ENCODE measurements at places on chromosomes 1 and 21.

DNA sequence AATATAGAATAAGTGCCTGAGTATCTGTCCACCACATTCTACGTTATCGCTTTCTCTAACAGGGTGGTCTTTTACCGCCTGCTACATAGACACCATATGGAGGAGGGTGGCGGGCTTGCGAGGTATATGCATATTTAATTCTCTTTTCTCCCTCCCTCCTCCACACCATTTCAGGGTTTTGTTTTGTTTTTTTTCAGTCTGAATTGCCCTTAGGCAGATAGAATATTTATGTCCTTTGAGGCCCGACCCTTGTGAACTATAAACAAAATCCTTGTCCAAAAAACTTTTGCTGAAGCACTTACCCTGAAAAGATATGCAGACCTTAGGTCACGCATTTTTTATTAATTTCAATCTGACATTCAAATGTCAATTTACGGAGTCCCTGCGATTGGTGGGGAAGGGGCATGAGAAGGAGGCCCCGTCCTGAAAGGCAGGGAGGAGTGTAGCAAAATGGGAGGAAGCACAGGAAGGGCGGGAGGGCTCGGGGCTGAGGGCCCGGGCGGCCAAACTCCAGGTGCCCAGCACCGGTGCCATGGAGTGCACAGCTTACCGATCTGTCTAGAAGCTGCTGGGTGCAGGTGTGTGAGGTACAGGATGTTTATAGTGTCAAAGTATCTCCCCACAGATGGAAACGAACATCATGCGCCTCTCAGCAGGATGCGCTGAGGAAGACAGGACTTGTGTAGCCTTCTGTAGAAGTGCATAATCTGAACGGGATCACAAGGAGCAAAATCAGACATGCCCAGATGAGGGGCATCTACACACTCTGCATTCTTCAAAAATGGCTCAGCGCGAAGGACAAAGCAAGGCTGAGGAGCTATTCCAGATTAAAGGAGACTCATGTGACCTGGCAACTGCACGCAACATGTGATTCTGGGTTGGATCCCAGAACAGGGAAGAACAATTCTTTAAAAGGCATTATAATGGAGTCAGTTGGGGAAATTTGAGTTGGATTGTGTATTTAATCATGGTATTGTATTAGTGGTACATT lies 68.8 kb upstream of the LYST start:
- DNase-seq, result no peak

DNA sequence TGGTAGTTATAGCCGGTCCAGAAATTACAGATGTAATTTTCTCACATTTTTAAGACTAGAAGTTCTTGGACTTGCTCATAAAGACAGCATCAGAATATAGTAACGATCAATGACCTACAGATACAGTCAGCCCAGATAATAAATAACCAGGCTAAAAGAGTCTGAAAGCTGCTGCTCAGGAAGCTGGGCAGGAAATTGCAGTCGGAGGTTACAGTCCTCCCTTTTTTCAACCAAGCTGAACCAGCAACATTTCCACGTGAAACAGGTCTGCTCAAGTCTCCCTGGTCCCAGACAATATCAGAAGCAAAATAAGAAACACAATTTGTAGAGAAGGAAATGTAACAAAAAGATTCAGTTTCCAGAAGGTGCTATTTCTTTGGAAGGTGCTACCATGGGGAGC lies 457.4 kb downstream of the SIPA1L2 start:
- DNase-seq, result no peak

GRCh38 chr1:201703621-201704438 lies 125.1 kb upstream of the IPO9 start:
- peak; percentile 53 for DNase-seq

GRCh38 chr1:31054349-31054748 lies 11.2 kb downstream of the PUM1 start:
- no peak for DNase-seq

DNA sequence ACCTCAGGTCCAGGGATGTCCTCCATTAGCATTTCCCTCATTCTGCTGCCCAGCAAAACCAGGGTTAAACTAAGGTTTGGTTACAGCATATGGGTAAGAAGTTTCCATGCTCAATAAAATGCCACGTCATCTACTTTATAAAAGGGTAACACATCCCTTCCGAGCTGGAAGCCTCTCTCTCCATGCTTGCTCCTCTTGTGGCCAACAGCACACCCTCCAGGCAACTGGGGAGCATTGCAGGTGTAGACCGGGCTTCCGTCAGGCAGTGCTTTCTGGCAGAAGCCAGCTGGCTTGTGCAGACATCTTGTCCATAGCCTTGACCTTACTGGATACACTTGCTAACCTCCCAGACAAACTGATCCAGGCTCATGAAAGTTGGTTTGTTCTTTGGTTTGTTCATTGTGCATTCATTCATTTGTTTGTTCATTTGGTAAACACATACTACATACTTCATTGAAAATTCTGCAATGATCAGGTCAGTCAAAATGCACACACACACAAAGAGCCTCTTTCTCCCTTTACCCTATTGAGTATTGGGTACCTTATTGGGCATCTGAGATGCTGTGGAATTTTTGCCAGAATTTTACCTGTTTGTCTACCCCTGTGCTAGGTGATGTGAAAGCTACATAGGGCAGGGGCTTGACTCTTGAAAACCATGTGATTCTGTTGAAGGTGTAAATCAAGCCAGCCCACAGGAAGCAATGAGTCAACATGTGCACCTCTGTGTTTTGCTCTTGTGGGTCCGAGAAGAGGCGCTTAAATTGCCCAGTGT lies 422.8 kb downstream of the CAMTA1 start:
- no peak for DNase-seq

DNA sequence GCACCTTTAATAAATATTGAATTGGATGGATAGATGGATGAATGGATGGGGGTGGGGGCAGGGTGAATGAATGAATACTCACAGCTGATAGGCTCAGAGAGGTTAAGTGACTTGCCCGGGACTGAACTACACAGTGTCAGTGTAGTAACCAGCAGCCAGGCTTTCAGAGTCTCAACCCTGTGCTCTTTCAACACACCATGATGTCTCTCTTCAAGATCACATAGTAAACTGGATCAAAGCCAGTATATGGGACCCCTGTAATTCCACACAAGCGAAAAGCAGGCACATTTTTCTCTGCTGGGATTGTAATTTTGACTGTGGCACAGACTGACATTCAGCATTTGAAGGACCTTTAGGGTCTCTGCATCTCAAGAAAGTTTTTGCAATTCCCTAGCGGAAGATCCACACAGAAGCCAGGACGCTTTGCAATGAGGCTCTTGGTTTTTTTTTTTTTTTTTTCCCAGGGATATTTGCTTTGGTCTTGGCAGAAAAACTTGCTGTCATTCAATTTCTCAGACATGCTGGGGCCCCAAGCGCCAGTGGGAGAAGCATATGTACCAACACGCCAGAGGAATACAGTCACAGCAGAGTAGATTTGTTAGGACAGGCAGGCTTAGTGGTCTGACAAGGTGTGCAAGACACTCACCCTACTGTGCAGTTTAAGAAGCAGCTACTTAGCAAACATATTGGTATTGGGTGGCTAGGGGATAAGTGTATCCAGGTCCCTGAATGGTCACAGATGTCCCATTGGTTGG lies 213.1 kb upstream of the CAMK1G start:
- DNase-seq, result no peak

DNA sequence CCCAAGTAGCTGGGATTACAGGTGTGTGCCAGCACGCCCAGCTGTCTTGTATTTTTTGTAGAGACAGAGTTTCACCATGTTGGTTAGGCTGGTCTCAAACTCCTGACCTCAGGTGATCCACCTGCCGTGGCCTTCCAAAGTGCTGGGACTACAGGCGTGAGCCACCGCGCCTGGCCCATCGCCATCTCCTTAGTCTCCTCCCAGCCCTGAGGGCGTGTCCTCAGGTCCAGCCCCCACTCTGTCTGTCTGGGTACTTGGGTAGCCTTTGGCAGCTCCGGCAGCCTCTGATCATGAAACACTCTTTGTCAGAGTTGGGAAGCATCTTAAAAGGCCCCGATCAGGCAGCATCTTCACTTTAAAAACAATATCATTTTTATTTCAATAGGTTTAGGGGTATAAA lies 90.3 kb upstream of the DISP3 start:
- no peak for DNase-seq

DNA sequence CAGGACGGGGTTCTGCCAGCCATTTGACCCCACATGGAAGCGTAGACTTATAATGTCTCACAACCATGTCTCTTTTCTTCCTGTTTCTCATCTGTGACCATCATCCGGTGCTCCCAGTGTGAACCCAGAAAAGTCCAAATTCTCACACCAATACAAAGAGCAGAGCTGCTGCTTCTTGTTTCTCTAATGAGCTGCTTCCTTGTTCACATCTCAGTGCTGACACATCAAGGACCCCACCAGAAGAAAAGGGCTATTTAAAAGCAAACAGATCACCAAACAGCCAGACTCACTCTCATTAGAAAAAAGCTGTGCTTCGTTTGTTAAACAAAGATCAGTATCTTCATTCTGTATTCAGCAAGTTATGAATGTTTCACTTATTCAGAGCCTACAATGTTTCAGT lies 835 bp upstream of the LCE1D start:
- DNase-seq, result no peak

DNA sequence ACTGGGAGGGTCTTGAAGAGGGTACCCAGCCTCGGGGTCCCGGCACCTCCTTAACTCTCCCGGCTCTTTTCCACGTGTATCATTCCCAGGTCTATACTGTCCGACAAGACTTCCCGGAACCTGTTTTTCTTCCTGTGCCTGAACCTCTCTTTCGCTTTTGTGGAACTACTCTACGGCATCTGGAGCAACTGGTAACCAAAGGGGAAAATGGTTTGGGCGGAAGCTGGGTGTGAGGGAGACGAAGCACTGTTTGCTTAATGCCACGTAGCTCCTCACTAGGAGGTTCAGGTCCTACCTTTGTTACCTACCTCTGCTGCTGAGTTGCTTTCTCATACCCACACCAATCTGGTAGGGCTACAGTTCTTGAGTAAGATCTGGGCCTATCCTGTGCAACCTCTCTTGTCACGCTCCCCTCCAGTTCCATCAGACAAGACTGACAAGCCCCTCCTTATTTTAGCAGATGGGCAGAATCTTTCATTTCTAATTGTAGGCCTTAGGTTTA lies 642 bp downstream of the SLC30A7 start:
- DNase-seq, result peak; percentile 22

GRCh38 chr1:78543941-78544643 lies 53.3 kb downstream of the PTGFR start:
- no peak for DNase-seq

- no peak for DNase-seq
Measured at GRCh38 chr1:180291004-180291403, 60.9 kb downstream of the LHX4 start.

DNA sequence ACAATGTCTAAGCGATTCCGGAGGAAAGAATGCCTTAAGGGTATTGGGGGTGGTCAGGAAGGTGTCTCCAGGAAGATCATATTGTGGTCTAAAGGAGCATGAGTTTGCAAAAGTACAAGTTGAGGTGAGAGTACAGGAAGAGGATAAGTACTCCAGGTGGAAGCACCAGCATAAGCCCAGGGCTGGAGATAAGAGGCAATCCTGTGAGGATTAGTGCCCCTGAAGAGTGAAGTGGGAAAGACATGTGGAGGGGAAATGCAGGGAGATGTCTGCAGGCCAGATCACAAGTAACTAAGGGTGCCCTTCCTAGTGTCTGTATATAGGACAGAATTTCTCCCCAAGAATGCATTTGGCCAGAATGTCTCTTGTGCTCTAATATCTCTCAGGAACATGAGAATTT lies 188.3 kb upstream of the DPT start:
- DNase-seq, result no peak

- no peak for DNase-seq
Measured at GRCh38 chr1:111973150-111973790, 16.2 kb downstream of the KCND3 start.

- DNase-seq, result no peak
Measured at GRCh38 chr1:16126160-16126559, 29.7 kb downstream of the EPHA2 start.

- DNase-seq, result no peak
Measured at GRCh38 chr1:205042911-205043806, at the start of gene CNTN2. Gene CNTN2, plus strand, starts transcription at chr1:205043212. Its CDS starts 9,974 bp downstream, at chr1:205053186.

DNA sequence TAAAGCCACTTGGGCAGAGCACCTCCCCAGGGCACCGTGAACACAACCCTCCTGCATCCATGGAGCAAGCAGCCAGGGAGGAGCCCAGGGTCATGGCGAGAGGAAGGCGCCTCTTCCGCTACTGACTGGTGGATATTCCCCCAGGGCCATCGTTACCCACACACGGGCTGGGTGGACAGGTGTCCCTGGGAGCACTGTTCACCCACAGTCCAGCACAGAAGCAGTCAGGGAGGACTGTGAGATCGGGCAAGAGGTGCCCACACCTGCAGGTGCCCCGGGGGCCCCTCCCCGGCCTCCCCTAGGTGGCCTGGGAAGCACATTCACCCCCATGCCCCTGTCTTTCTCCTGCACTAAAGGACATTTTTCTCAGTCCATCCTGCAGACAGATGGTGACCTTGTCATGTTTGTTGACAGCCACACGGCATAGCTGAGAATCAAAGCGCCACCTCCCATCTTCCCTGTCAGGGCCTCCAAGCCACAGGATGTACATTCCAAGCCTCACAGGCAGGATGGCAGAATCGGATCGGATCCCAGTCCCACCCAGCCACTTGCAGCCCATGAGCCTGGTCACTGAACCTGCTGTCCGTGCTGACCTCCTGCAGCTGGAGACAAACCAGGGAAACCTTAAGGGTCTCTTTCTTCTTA lies 160.2 kb downstream of the PRDM16 start:
- no peak for DNase-seq

- no peak for DNase-seq
Measured at GRCh38 chr1:61973100-61973837, 221.4 kb upstream of the L1TD1 start.

- DNase-seq, result no peak
Measured at GRCh38 chr1:178055093-178055492, 38.8 kb upstream of the RASAL2 start.

DNA sequence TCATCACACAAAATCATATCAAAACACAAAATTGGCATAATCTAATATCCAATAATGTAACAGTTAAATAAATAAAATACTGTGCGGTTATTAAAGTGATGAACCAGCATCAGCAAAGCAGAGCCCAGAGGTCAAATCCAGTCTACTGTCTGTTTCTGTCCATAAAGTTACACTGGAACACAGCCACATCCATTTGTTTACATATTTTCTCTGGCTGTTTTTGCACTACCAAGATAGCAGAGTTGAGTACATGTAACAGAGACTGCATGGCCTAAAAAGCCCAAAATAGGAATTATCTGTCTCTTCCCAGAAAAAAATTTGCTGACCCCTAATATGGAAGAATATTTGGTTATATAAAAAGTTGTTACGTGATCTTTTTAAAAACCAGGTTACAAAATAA lies 242.2 kb upstream of the DMRTA2 start:
- DNase-seq, result no peak

DNA sequence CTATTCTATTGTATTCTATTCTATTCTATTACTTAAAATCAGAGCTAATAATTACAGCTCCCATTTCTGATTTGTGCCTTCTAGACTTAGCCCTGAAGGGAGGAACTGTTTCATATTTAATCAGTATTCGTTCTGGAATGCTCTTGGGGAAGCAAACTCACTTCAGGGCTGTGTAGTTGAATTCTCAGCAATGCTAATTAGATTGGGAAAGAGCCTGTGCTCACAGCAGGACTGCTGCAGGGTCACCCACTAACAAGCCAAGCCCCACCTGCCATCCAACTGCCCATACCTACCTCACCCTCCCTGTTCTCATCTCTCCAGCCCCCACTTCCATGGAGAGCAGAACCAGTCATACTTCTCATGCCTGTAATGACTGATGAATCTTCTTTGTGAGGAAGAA lies 464.2 kb downstream of the PTPRU start:
- DNase-seq, result no peak

Data from stimulated activated CD4-positive, alpha-beta T cell treated with anti-CD3 and anti-CD28 coated beads, Interleukin-1b, Interleukin-23, amount 100 ng/mL, for 4 hours (primary cell).